Caki2 (cell line): ENCODE measurements at places on chromosomes 13 and 19. TPM values are rescaled to one million over a fixed set of nuclear protein-coding genes. Genes with fewer than 3 reads are reported as not detected.

- no peak for DNase-seq
These were observed 3.2 kb downstream of the ZNF446 start for GRCh38 chr19:58479303-58479702.

- DNase-seq: no peak
These were observed 597.2 kb downstream of the DIAPH3 start for GRCh38 chr13:59566561-59566960.

DNA sequence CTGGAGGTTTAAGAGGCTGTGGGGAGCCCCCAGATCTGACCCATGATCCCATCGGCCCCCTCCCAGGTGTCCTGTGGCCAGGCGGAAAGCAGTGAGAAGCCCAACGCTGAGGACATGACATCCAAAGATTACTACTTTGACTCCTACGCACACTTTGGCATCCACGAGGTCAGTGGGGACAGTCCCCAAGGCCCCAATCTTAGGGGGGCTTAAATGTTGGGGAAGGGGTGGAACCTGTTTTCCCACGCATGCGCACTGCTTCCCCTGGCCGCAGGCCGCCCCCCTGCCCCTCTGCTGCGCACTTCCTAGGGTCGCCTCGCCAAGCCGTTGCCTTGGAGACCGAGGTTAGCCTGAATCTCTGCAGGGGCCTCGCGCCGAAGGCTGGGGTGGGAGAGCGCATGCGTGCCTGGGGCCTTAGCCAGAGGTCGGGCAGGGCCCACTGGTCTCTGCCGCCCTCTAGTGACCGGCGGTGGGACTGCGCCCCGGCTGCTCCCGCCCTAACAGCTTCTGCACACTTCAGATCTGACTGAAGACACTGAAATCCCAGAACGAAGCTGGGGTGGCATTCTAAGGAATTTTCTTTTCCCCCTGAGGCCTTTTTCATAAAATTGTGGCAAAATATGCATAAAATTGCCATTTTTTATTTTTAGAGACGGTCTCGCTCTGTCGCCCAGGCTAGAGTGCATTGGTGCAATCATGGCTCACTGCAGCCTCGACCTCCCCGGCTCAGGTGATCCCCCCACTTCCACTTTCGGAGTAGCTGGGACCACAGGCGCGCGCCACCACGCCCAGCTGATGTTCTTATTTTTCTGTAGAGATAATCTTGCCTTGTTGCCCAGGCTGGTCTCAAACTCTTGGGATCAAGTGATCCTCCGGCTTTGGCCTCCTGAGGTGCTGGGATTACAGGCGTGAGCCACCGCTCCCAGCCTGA is 3.6 kb downstream of the PRMT1 start:
- DNase-seq: peak; percentile 71

GRCh38 chr19:18421371-18421959 is 2.3 kb downstream of the SSBP4 start:
- DNase-seq: no peak

DNA sequence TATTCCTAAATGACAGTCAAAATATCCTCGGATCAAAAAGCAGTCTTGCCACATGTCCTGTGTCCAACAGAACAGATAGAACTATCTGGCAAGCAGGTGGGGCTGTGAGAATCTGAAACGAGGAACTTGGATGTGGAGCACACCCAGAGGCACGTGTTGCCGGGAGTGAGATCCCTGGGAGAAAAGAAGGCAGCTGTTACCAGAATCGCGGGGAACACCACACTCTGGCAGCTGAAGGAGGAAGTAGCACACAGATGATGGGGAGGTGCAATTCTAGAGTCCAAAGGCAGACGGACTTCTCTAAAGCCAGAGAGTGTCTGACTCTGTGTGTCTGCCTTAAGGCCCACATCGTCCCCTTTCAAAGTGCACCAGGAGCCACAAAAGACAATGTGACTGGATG is 22.3 kb downstream of the SLC7A1 start:
- DNase-seq: no peak

GRCh38 chr19:48961673-48962028 is 3.5 kb upstream of the FTL start:
- DNase-seq: no peak

DNA sequence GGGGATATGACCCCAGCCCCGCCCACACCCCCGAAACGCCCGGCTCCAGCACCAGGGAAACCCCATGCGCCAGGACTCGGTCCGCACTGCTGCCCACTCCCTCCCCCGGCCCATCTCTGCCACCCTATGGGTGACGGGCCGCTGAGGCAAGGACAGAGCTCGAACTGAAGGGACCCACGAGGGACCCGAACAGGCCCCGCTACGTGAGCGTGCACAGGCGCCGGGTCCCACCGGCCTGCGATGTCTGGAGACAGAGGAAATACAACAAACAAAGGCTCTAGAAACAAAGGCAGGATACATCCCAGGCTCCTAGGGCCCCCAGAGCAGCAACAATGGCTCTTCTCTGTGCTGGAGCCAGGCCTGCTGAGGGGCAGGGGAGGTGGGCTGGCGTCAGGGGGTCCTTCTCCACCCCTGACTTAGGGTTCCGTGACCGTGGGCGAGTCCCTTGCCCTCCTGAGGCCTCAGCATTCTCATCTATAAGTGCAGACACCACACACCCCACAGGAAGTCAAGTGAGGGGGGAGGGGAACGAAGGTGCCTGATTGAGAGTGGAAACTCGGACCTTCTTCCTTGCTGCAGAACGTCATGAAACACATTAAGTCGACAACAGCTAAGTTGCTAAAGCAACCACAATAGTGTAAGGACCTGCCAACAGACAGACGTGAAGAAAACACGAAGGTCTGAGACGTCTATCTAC is 3.1 kb downstream of the ABHD17A start:
- no peak for DNase-seq

- DNase-seq: no peak
These were observed 55.5 kb downstream of the MYH14 start for GRCh38 chr19:50258918-50259372.

- DNase-seq: no peak
These were observed 977 bp upstream of the MAB21L1 start for GRCh38 chr13:35477386-35477946.

B3GNT3 gene
- total RNA-seq: 9.8 and 15.8 TPM in 2 replicates

N4BP2L2 gene
- total RNA-seq: 27.2 and 39.9 TPM in 2 replicates

MAMSTR gene
- 0.34 TPM in 1 of 2 replicates, not detected in the other for total RNA-seq

OR10H1 gene
- not detected in 2 replicates for total RNA-seq

LSR gene
- total RNA-seq: 13.0 and 33.0 TPM in 2 replicates

ZNF675 gene
- total RNA-seq: 4.3 and 8.7 TPM in 2 replicates

ANKLE1 gene
- total RNA-seq: 0.51 TPM in 1 of 2 replicates, not detected in the other

RNF113B gene
- total RNA-seq: not detected in 2 replicates

ZNF728 gene
- not detected in 2 replicates for total RNA-seq

FUT6 gene
- not detected in 2 replicates for total RNA-seq

ZNF90 gene
- total RNA-seq: 0.88 TPM in 1 of 2 replicates, not detected in the other

DEDD2 gene
- 72.2 and 128 TPM in 2 replicates for total RNA-seq
